Activated CD8-positive, alpha-beta memory T cell treated with anti-CD3 and anti-CD28 coated beads, Interleukin-2, amount 50 U/mL, for 48 hours (primary cell): ENCODE measurements at places on chromosomes 5 and 9.

- peak; percentile 23 for DNase-seq
Measured at GRCh38 chr5:132205385-132206125, 22.1 kb downstream of the P4HA2 start.

GRCh38 chr9:68931821-68932220 lies 82.1 kb downstream of the PRKACG start:
- DNase-seq, result no peak

- DNase-seq, result peak; percentile 43
Measured at GRCh38 chr9:129981180-129981907, 61.6 kb downstream of the FNBP1 start.

GRCh38 chr5:56818450-56819037 lies 3.2 kb downstream of the MAP3K1 start:
- no peak for DNase-seq

DNA sequence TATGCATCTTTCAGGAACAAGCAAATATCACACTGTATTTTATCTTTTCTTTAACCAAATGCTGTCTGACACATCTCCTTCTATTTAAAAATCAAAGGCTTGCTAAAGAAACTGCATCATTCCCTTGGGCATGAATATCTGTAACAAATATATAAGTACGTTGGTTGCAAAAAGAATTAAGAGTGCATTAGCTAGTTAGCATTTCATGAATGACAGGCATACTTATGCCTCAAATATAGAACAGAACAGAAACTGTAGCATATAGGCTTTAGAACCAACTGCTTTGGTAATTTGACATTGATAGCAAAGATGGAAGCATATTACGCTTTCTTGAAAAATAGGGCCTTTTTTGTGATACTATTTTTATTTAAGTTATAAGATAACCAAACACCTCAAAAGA lies 761.2 kb downstream of the MAT2B start:
- no peak for DNase-seq

DNA sequence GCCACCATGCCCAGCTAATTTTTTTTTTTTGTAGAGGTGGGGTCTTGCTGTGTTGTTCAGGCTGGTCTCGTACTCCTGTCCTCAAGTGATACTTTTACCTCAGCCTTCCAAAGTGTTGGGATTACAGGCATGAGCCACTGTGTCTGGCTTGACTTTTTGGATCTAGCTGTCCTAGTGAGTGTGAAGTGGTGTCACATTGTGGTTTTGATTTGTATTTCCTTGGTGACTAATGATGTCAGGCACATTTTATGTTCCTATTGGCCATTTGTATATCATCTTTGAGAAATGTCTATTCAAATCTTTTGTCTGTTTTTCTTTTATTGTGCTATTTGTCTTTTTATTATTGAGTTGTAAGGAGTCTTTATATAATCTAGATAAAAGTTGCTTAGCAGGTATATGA lies 53.5 kb upstream of the MCCC2 start:
- no peak for DNase-seq

- no peak for DNase-seq
Measured at GRCh38 chr5:156326718-156327259, at the start of gene SGCD. Gene SGCD (plus strand): TSS chr5:156327164.

DNA sequence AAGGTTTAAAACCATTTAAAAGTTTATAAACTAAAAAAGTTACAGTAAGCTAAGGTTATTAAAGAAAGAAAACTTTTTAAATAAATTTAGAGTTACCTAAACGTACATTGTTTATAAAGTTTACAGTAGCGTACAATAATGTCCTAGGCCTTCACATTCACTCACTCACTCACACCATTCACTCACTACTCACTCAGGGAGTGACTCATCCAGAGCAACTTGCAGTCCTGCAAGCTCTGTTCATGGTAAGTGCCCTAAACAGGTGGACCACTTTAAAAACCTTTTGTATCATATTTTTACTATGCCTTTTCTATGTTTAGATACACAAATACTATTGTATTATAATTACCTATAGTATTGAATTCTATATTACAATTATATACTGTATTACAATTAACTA lies 190.8 kb upstream of the RASA1 start:
- no peak for DNase-seq

- no peak for DNase-seq
Measured at GRCh38 chr9:137308057-137308619, 6.1 kb upstream of the NRARP start.

- no peak for DNase-seq
Measured at GRCh38 chr9:12773562-12773961, 1.3 kb upstream of the LURAP1L start.

GRCh38 chr5:138725153-138725817 lies 27.9 kb upstream of the CTNNA1 start:
- DNase-seq, result no peak

DNA sequence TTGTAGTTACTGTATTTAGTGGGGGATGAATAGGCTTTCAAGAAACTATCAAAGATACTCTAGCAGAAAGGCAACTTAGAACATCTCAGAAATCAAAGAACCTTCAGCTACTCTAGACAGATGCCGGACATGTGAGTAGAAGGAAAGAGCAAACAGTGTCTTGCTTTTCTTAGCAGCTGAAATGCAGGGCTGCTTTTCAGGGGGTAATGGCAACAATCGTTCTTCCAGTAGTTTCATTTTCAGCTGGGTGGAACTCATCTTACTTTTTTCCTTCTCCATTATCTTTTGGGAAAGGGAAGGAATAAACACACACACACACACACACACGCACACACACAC lies 281.6 kb downstream of the CRB2 start:
- no peak for DNase-seq

DNA sequence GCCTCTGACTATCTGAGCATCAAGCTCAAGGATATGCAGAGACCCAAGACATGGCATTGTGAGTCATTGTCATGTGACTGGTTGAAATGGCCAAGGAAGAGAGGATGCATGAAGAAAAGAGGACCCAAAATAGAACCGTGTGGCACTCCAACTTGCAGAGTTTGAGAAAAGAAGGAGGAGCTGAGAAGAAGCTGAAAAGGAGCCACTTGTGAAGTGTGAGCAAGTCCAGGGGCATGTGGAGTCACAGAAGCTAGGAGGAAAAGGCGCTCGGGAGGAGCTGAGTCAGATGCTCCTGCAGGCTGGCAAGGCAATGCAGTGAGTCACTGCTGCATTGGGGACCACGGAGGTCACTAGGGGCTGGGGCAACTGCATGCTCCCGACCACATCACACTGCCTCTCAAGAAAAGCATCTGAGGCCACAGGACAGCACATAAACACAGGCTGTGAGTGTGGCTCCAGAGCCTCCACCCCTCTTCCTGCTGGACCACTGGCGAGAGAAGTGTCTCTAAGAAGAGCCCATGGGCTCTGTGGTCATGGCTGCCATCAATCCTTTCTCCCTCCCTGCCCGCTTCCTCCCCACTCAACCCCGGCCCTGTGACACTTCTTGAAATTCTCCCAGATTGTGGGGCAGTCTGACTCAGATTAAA lies 197.6 kb downstream of the DRD1 start:
- peak; percentile 68 for DNase-seq

DNA sequence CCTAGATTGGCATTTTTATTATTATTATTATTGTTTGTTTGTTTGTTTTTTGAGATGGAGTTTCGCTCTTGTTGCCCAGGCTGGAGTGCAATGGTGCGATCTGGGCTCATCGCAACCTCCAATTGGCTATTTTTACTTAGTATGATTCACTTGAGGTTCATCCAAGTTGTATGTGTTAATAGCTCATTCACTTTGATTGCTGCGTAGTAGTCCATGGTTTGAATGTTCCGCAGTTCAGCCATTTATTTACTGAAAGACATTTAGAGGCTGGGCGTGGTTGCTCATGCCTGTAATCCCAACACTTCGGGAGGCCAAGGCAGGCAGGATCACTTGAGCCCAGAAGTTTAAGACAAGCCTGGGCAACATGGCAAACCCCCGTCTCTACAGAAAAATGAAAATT lies 22.6 kb upstream of the MELK start:
- no peak for DNase-seq

- no peak for DNase-seq
Measured at GRCh38 chr9:35162605-35163315, 951 bp downstream of the UNC13B start.

DNA sequence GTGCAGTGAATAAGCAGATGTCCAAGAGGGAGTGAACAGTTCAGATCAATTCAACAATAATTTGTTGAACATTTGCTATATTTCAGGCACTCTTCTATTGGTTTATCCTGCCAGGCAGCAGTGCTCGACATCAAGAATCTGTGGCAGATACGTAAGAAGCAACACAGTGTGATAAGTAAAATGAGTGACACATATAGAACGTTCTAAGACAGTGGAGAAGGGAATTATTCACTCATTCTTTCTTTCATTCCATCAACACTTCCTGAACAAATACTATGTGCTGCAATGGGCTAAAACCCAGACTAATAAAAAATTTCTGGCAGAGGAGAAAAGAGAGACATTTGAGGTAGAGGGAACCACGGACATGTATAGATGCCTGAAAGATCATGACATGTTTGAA lies 89.9 kb upstream of the GLIS3 start:
- DNase-seq, result no peak
